HTR-8/SVneo (cell line): ENCODE measurements at places on chromosomes 5 and 9.

DNA sequence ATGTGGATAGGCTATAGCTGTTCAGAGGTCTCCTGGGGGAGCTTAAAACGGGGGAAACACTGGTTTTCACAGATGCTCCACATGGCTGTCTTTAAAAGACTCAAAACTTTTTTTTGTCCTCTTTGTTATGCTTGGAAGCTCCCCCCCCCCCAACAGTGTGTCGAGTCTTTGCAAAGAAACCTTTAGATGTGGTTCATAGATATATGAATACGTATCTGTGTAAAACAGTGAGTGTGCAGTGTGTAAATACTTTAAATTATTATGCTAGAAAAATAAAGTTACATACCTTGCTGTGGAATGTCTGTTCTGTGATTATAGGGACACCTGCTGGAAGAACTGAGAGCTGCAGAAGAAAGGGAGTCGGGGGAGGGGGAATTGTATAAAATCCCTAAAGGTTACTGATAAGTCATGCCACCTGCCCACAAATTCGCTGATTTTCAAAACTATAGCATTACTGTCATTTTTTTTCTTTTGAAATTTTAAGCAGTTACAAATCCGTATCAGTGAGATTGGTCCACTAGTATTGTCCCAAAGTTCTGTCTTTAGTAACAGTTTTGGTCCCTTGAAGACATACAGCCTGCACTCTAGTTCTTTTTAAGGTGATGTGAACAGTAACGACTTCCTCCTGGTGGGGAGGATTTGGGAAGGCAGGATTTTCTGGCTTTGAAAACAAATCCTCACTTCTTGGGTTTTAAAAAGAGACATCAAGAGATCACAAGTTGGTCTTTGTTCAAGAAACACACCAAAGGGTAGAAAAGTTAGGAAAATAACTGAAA lies 22.9 kb downstream of the RGMB start:
- DNase-seq: peak; percentile 56

DNA sequence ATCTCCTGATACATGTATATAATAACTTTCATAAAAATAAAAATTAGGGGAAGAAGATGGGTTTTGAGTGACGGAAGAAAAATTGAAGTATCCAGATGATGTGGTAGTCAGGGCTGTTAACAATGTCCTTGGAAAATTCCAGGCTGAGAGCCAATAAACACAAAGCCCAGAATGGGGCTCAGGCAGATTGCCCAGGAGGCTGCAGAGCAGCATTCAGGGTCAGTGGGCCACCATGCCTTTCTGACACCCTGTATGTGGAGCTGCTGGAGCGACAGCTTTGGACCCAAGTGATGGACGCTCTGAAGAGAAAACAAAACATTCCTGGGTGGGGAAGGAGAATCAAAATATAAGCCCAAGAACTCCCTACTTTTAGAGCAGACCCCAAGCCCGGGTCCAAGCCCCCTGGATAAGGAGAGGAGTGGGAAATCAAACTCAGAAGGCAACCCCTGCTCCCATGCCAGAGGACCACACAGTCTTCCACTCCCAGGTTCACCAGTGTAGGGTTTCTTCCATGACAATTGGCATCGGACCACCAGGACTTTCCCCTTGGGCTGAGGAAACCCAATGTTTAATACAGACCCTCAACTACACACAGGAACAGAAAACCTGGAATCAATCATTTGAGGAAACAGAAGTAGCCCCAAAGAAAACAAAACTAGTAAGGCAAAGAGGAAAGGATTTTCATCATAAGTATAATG lies 45.7 kb upstream of the SPATA31C2 start:
- no peak for DNase-seq

GRCh38 chr9:79687131-79687447 lies 115.3 kb downstream of the TLE4 start:
- no peak for DNase-seq

GRCh38 chr9:35910613-35911359 lies 1.5 kb downstream of the SPAAR start:
- DNase-seq: peak; percentile 61

DNA sequence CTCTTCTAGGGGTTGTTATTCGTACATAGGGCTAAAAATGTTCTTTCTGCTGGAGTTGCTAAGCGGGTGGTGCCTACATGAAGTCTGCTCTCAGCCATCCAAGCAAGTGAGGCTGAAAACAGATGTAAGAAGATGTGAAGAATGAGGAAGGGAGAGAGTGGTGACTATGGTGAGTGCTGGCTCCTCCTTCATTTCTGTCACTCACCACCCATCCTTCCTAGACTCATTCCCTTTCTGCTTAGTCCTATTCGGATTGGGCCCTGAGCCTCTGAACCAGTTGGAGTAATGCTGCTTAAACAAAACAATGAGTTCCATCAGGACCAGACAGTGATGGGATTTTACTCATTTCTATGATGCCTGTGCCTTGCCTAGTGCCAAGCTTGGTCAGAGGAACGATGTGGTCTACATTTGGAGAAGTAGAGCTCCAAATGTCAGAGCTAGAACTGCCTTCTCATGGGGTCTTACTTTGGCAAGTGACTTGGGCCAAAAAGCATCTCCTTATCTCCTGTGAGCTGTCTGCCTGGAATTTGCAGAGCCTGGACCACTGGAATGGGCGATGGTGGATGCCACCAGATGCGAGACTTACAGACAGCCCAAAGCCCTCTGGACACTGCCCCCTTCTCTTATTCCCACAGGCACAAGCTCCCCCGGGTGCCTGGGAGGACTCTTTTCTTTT lies 192.9 kb downstream of the FBXL7 start:
- no peak for DNase-seq

DNA sequence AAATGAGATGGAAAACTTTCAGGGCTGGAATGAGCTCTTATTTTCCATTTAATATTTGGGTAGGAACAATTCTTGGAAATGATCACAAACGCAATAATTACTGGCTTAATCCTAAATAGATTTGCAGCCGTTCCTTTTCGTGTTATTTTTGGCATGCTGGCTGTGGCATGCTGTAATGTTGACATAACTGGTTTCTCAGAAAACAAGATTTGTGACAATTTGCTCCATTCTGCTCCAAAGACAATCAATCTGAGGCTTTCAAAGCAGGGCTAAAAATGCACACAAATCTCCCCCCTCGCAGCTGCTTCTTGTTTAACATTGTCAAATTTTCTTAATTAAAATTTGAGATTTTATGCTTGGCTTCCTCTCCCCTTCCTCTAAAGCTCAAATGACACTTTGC lies 151.2 kb downstream of the TTC39B start:
- no peak for DNase-seq

GRCh38 chr5:132230871-132231270 lies 3.2 kb upstream of the P4HA2 start:
- DNase-seq: no peak

DNA sequence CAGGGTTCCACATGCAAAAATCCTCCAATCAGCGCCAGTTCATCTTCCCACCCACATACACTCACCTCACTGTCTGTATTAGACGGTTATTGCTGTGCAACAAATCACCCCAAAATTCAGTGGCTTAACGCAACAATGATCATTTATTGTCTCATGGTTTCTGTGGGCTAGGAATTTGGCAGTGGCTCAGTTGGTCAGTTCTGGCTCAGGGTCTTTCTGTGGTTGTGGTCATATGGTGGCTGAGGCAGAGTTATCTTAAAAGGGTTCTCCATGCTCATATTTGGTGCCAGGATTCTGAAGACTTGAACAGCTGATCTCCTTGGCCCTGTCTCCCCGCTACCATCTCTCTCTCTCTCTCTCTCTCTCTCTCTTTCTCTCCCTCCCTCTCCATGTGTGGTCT lies 12.9 kb downstream of the ZNF618 start:
- DNase-seq: no peak

GRCh38 chr5:138752951-138753793 lies at the start of gene CTNNA1:
Gene CTNNA1, plus strand, starts transcription at chr5:138753425. Its CDS starts 28,500 bp downstream, at chr5:138781925.
- DNase-seq: peak; percentile 82

DNA sequence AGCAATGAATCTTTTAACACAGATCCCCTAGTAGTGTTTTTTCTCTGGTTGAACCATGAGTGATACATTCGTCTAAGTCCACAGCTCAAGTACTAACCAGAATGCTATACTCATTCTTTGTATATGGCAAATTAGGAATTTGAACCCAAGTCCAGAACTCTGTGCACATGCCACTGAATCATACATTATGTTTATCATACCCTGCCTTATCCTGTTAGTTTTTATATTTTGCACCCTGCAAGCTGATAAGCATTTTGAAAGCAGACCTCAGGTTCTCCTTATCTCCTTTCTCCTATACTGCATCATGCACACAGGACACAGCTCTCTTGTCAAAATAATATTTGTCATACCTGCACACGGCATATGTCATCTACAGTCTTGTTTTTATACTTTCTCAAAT lies 54.6 kb upstream of the ELL2 start:
- DNase-seq: no peak

GRCh38 chr5:173197375-173197891 lies 37.6 kb downstream of the NKX2-5 start:
- no peak for DNase-seq

DNA sequence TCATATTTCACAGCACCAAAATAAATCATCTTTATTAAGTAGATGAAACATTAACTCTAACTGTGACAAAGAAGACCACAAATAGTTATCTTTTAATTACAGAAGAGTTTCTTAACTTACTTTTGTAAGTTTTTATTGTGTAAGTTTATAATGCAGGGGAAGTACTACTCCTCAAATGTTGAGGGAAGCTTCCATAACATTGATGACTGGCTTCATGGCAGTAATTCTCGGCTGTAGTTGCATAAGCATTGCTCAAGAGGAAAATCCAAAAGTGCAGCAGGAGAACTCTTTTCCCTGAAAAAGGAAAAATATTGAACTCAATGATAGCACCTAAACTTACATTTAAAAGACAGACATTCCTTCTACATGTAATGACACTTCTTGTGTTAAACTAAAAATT lies 4.6 kb downstream of the TSLP start:
- no peak for DNase-seq

GRCh38 chr5:67984546-67984945 lies 231.0 kb upstream of the PIK3R1 start:
- DNase-seq: no peak

DNA sequence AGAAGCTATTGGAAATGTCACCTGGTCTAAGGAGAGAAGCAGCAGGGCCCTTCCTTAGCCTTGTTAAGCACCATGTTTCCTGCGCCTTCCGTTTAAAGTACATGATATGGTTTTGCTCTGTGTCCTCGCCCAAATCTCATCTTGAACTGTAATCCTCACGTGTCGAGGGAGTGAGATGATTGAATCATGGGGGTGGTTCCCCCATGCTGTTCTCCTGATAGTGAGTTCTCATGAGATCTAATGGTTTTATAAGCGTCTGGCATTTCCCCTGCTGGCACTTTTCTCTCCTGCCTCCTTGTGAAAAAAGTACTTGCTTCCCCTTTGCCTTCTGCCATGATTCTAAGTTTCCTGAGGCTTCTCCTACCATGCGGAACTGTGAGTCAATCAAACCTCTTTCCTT lies 49.7 kb downstream of the PRDM6 start:
- DNase-seq: no peak

- no peak for DNase-seq
Observed at GRCh38 chr9:38211002-38211401, 142.0 kb upstream of the SHB start.

DNA sequence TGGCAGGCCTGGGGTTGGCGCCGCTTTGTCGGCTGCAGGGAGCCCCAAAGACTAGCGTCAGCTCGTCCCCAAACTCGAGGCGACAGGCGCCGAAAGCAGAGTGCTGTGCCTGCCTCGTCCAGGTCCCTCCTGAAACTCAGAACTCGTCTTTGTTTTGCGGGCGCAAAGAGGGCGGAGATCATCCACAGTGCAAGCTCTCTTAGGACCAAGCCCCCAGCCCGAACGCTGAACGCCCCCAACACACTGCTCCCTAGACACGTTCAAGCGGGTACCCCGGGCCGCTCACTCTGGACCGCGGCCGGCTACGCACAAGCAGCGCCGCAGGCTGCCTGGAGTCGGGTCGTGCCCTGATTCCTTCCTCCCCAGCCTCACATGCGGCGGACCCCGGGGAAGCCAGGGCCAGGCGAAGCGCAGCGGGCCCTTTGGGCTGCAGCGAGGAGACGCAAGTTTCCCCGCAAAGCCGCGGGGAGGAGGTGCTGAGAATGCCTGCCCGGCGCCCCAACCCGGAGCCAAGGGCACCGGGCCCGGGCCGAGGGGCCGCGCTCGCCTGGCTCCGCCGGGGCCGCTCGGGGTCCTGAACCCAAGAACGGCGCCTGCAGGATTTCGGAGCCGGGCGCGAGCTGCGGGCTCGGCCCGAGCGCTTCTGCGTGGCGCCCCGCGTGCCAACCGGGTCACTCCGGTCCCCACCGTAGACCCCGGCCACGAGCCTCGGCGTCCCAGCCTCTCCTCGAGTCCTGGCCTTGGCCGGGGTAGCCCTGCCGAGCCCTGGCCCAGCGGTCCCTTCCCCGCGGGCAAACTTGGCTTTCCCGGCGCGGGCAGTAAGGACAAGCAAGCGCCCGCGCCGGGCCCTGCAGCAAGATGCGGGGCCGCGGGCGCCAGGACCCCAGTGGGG lies 738 bp downstream of the FSTL4 start:
- no peak for DNase-seq

DNA sequence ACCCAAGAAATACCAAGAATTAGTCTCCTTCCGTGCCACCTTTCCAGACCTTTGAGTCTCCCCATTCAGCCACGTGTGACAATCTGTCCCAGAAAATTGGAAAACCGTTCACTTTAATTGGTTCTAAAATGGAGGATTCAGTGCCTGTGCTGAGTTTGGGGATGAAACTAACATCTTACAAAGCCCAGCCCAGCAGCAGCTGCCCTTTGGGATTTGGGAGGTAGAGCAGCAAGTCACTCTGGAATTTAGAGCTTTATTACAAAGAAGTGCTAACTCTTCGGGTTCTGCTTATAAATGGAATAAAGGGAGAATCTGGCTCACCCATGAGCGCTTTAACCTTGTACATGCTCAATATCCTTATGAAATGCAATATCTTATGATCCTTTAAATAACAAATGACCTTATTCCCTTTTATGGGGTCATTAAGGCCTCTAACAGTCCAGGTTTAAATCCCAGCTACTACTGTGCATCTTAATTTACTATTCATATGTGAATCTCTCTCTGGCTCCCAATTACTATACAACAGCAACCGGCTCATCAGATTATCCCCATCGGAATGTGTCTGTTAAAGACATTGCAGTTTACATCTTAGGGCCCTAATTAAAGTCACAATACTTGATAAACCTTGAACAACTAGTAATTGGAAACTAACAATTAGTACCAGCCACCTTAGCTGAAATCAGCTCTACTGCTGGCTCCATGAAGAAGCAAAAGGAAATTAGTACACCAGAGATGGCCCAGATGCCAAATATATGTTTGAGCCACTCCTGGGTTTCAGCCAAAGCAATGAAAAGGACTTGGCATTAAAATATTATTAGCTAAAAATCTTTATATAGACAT lies 271.8 kb upstream of the SMARCA2 start:
- DNase-seq: no peak

- no peak for DNase-seq
Observed at GRCh38 chr5:74244406-74244805, 396.1 kb downstream of the ENC1 start.

DNA sequence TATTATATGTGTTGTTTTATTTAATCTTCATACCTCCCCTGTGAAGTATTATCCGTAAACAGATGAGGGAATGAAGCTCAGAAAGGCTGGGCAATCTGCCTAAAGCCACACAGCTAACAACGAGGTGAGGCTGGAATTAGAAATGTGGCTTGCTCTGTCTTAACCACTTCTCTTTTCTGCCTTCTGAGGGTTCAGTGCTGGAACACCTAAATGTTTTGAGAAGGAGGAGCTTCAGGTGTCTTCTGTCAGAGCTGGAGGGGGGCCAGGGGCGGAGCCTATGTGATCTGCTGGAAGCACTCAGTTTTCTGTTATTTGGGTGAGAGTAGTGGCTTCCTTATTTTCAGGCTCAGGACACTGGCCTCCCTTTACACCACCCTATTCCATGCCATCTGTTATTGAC lies 35.0 kb upstream of the ARAP3 start:
- no peak for DNase-seq

- no peak for DNase-seq
Observed at GRCh38 chr5:42760426-42760825, 3.8 kb downstream of the CCDC152 start.

- DNase-seq: no peak
Observed at GRCh38 chr5:67140413-67140812, 56.2 kb downstream of the CD180 start.
